ENCODE measurements at places on chromosomes 12 and 14.

GRCh38 chr12:12228402-12228801 is 38.4 kb downstream of the LRP6 start:
- no peak for DNase-seq

DNA sequence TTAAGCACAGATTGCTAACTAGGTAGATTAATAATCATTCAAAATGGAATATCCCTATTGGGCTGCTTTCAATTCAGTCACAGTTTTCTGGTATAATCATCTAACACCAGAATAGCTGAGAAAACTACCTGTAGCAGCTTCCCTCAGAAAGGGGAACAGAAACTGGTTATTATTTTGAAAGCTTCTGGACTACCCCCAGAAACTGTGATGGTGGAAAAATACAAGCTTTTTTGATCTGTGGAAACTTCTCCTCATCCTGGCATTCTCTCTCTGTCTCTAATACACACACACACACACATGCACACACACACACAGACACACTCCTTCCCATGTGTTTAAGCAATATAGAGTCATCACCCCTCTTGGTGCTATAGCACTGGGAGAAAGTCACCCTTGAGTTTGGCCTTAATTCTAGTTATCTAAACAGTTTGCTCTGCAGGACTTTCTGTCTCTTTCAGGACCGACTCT is 251.5 kb upstream of the LMO3 start:
- DNase-seq = no peak

- DNase-seq = no peak
Observed at GRCh38 chr12:57552835-57553313, 3.0 kb downstream of the KIF5A start.

DNA sequence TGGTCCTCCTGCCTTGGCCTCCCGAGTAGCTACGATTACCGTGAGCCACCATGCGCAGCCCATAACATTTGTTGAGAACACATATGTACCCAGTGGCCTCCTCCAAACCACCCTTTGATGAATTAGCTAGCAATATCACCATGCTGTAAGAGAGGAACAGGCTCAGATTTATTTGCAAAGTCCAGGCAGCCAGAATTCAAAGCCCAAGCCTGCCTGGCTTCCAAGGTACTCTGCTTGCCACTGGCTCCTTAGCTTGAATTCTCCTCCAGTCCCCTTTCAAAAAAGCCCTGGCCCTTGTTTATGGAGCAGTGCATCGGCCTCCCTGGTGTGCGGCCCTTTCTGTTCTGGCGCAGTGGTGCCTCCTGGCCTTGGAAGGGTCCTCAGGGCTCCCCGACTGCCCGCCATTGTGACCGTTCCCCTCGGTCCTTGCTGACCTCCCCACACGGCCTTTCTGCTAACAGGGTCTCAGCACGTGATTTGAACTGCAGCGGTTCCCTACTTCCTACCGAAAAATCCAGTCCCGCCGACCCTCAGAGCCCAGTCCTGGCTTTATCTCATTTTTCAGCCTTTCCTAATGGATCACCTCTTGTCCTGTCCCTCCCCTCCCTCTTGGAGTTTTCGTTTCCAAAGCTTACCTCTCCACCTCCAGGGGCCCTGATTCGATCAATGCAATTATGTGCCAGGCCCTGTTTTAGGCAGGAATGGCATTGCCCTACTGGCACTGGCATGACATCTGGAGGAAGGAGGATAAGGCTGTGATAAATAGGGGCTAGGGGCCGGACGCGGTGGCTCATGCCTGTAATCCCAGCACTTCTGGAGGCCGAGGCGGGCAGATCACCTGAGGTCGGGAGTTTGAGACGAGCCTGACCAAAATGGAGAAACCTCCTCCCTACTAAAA is 22.0 kb downstream of the SLC25A29 start:
- no peak for DNase-seq

DNA sequence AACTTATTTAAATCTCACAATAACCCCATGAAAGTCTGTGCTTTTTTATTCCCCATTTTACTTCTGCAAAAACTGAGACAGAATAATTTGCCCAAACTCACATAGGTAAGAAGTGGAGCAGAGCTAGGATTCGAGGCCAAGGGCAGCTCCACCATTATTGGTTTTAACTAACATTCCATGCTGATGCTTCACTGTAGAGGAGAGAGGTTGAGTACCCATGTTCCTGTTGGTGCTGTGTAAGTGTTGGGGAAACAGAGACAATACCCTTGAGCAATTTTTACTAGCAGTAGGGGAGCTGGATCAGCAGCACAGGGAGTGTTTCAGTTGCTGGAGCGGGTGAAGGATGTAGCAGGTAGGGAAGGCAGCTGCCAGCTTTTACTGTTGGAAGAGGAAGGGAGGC is 21.1 kb downstream of the RASSF8 start:
- DNase-seq = no peak

DNA sequence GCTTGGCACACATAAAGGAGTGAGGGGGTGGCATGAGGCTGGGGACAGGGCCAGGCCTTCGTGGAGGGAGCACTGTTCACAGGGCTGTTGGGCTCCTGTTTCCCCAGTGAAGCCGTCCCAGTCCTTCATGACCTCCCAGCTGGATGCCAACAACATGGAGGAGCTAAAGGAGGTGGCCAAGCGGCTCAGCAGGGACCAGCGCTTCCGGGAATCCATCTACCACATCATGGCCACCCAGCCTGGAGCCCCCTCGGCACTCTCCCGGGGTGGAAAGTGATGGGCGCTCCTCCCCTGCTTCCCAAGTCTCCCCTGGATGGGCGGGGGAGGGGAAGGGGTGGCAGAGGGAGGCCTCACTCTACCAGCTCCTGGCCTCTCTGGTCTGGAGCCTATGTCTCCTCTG is 43.6 kb downstream of the PLEKHD1 start:
- DNase-seq = no peak

DNA sequence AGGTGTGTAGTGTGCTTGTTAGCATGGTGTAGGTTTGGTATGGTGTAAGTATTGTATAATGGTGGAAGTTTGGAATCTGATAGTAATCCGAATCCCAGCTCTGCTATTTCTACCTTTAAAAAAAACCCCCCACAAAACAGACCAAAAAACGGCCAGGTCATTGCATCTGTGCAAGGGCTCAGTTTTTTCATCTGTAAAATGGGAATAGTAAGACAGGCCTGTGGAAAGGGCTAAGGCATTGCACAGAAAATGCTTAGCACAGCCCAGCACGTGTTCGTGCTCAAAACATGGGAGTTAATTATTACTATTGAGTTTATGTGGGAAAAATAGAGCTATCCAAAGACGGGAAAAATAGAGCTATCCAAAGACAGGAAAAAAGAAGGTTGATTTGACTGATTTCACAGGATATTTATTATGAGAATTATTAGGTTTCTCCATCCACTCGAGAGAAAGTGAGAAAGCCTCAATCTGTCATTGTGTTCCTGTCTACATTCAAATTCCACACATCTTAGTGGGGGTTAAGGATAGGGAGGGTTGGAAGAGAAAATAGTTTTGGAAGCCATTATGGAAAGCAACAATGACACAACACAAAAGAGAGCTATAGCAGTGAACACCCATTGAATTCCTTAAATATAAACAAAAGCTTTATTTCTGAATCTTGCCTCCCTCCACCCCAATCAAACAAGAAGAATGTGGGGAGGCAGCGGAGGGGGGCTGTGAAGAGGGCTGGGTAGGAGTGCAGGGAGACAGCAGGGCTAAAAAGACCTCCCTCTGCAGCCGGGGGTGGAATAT is 126.8 kb upstream of the MAX start:
- DNase-seq = no peak

DNA sequence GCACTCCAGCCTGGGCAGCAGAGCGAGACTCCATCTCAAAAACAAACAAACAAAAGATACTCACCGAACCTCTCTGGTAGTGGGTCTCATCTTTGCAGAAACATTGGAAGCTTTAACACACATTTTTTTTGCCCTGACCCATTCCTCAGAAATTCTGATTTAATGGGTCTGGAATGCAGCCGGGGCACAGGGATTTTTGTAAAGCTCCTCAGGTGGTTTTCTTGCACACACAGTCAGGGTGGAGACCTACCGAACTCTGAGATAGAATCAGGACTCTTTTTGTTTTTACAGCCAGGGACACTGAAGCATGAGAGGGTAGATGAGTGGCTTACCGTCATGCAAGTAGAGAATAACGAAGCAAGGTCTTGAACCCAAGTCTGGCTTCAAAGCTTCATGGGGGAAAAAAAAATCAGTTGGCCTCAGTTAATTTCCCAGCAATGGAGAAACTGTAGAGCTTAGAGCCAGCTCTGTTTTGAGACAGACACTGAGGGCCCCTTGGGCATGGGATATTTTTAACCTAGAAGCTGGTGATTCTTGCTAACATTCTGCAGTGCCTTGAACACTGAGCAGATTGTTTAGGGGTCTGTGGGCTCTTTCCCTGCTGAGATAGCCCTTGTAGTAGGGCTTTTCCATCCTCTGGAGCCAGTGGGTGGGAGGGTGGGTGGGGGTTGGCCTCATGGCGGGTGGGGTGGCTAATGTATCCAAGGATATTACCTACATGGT is 4.8 kb downstream of the RNU4-2 start:
- no peak for DNase-seq

GRCh38 chr12:120078868-120079267 is 37.7 kb downstream of the RAB35 start:
- DNase-seq = no peak

DNA sequence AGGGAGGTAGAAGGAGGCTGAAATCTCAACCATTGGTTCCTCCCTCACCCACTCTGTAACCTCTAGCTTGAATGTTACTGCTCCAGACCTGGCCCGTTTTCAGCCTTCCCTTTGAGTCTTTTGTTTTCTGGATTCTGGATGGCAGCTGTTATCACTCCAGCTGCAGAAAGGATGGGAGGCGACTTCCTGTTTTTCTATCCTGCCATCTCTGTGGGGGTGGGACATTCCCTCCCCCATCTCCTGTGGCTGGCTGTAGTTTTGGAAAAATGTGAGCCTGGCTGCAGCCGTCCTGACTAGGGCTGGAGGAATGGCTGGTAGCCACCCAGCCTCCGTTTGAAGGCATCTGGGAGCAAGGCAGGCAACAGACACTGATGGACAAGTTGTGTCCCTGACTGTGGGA is 2.9 kb upstream of the PPFIBP1 start:
- no peak for DNase-seq

- peak; percentile 32 for DNase-seq
Observed at GRCh38 chr12:11880381-11880780, 190.4 kb upstream of the BCL2L14 start.

- no peak for DNase-seq
Observed at GRCh38 chr12:62861586-62861985, 73.4 kb downstream of the PPM1H start.

- no peak for DNase-seq
Observed at GRCh38 chr14:30214014-30214413, 286.4 kb upstream of the PRKD1 start.

GRCh38 chr14:76775695-76776427 is 14.6 kb downstream of the VASH1 start:
- DNase-seq = peak; percentile 49

DNA sequence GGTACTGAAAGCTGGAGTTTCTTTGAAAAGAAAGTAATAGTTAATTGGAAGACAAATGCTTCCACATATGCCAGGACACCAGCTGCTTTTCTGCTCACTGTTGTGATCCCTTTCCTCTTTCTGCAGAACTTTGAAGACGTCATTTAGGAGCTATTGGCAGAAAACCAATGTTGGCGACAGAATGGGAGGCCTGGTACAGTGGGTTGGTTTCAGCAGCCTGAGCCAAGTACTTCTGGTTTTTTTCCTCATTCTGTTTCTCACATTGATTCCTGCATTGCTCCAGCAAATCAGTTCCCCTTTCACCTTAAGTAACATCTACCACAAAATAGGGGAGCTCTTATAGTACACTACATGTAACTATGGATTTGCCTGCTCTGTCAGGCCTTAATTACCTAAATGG is 96.9 kb downstream of the FIGNL2 start:
- no peak for DNase-seq

DNA sequence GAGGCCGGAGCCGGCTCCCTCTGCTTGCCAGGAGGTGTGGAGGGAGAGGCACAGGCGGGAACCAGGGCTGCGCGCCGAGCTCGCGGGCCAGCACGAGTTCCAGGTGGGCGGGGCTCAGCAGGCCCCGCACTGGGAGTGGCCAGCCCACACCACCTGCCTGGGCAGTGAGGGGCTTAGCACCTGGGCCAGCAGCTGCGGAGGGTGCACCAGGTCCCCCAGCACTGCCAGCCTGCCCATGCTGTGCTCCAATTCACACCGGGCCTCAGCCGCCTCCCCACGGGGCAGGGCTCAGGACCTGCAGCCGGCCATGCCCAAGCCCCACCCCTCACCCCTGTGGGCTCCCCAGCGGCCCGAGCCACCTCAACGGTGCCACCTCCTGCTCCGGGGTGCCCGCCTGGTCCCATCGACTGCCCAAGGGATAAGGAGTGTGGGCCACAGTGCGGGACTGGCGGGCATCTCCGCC is 72.4 kb upstream of the PPP2R5C start:
- no peak for DNase-seq

DNA sequence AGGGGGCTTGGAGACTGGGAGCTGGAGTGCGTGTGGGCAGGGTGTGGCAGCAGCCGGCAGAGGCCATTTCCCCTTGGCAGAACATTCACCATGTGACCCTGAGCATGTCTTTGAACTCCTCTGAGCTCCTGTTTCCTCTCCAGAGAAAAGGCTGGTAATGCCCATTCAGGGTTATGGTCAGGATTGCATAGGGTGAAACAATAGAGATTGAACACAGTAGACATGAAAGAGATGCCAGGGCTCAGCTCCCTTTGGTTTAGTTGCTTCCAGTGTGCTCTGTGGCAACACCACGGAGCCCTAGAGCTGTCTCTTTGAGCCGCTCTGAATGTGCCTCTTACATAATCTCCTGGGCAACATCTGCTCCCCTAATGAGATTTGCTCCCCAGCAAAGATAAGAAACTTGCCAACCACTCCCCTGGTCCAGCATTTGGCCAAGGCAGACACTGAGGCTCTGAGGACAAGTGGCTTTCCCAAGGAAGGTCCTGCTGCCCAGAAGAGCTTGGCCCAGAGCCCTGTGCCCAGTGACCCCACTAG is 4.6 kb downstream of the IFI27 start:
- DNase-seq = no peak

GRCh38 chr12:106291342-106291741 is 11.2 kb upstream of the TCP11L2 start:
- DNase-seq = no peak
